ENCODE measurements at places on chromosomes 3 and 15.

- no peak for DNase-seq
Measured at GRCh38 chr15:63856711-63857460, 23.1 kb upstream of the HERC1 start.

GRCh38 chr3:113104357-113105092, 106.8 kb upstream of the BOC start:
- DNase-seq: no peak

DNA sequence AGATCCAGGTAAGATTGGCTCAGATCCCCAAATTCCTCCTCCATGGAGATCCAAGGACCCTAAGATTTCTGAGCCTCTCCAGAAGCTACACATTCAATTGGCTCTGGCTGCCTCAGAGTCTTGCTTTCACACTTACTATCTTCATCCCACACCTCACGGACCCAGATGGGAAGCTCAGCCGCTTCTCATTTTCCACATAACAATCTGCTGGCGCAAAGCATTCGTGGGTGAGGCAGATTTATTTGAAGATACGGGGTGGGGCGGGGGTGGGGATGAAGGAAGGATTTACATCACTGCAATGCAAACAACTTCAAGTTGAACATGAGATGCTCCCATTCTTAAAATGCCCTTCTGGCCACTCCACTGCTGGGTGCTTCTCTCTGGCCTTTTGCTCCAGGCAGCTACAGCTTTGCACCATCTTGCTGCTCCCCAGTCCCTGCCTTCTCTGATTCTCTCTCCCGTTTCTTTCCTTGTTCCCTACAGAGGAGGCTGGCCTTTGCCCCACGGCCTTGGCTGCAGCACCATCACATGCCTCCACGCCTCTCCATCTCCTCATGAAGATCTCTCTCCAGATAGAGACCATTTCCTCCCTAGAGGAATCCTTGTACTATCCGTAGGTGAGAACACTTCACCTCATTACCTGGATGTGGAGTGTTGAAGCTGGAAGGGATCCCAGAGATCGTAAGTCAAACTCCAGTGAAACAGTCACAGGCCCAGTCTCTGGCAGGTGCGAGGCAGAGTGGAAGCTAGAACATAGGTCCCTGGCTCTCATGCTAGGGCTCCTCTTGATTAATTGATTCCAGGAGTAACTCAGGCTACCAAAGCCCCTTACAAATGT, 175.9 kb downstream of the RPLP1 start:
- DNase-seq: no peak

- DNase-seq: no peak
Measured at GRCh38 chr3:36075491-36075890, 304.8 kb upstream of the STAC start.

DNA sequence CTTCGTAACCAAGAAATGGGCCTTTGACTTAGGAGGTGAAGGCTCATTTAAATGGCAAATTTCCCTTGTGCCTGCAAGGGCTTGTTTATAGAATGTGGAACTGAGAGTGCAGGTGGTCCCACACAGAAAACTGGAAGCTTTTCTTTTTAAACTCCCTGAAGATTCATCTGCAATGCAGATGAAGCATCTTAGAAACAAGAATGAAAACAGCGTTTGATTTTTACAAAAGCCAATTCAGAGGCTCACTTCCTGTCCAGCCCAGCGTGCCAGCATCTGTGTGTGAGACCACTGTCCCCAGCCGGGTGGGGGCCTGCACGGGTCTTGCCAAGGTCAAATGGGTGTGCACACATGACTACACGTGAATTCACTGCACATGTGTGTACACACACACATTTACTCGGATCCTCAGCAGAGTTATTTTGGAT, 94.7 kb downstream of the LINGO1 start:
- DNase-seq: no peak

- no peak for DNase-seq
Measured at GRCh38 chr15:50028326-50028725, 90.7 kb downstream of the ATP8B4 start.

DNA sequence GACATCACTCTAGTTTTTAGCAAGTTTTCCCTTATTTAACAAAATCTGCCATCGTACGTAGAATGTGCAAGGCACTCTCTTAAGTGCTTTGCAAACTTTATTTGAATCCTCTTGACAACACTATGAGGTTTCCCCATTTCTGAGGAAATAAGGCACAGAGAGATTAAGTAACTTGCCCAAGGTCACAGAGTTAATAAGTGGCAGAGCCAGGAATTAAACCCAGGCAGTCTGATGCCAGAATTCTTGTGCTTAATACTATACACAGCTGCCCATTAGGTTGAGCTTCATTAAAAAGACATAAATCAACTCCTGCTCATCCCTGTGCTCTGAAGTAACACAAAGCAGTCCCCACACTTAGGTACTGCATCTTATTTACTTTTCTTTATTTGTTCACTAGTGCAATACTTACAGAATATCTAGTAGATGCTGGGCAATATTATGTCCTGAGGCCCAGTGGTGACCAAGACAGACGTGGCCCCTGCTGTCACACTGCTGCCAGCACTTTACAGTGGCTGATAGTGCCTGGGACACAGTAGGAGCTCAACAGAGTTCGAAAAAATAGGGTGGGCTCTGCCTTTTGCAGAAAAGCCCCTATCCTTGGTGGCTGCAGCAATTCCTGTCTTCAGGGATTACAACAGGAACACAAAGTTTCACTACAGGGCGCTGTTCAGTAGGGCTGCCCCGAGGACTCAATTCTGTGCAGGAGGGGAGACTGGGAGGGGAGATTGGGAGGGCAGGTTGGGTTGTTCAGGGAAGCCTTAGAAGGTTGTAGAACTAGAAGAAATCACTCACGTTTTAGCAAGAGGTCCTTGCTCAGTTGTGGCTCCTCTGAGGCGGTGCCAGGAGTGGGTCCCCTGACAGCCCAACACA, 138.3 kb upstream of the TPM1 start:
- no peak for DNase-seq

DNA sequence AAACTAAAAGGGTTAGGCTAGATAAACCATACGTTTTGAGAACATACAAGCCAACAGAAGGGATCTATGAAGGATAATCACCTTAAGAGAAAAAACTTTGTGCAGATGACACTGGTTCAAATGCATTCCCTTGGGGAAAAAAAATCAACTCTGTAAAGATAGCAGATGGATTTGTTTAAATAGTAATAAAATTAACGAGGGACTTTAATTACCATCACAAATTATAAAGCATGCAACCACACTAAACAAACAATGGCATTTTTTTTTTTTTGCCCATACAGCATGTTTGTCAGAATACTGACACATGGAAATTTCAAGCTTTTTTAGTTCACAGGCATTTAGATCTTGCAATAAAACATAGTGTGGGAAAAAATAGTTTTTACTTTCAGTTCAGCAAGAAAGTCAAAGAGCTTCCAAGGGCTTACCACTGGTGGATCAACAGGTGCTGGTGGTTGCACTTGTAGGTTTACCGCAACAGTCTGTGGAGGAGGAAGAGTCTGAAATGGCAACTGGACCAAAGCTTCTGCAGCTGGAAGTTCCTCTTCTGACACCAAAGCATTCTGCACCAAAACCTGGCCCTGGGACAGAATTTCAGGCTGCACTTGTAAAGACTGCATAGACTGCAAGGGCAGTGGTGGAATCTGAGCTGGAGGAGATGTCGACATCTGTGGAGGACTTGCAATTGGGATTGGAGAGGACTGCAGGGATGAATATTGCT, 53.1 kb downstream of the PHC3 start:
- DNase-seq: no peak

DNA sequence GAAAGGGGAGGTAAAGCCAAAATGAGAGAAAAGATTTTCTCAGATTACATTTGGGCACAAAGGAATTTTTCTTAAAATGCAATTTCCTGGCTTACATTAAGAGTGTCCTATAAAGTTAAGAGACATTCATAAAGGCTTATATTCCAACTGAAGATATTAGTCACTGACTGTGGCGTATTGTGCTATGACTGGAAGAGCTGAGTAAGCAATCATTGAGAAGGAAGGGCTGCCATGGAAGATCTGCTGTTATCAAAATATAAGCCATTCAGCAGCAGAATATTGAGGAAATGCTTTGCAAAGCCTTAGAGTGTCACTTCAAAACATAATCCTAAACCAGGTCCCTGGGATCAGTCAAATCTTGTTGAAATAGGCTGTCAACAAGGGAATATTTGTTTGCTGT, 593.9 kb downstream of the TUSC7 start:
- peak; percentile 19 for DNase-seq

- no peak for DNase-seq
Measured at GRCh38 chr15:45637141-45637540, 2.3 kb downstream of the SQOR start.

- no peak for DNase-seq
Measured at GRCh38 chr3:167919590-167919989, 176.1 kb downstream of the GOLIM4 start.

DNA sequence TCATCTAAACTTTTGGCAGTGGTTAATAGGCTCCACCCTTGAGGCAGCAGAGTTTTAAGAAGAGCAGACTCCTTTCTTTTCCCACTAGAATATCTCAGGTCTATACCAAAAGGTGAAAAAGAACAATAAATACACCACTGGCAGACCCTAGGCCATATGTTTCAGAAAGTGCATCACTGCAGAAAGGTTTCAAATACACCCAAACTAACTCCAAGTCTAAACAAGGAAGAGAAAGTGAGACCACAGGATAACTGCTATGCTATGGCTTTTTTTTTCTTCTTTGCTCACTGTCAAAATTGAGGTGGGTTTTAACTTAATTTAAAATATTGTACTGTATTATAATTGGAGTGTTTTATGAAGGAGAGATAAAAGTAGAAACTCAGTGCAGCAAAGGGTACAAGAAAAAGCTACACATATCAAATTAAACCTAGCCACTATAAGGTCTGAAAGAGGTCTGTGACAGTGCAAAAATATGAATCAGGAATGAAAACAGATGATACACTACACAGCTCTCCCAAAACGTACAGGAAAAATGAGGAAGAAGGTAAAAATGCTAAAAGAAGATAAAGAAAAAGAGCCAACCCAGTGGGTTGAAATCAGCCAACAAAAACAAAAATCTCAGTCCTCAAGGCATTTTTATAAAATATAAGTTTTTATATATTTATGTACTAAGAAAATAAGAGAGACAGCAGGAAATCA, 8.4 kb downstream of the SNX4 start:
- DNase-seq: no peak

DNA sequence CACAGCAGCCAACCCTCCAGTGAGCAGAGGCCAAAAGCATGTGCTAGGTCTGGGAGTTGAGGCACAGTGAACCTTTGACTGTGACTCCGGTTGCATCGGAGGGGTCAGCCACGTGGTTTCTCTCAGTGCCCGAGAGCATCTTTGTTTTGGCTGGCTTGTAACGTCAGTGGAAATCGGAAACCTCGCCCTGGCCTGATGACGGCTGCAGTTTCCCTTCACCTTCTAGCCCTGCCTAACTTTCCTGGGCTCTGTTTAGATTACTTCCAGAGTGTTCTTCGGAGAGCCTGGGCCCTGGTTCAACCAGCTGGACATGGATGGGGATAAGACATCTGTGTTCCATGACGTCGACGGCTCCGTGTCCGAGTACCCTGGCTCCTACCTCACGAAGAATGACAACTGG, 56.6 kb downstream of the MESD start:
- DNase-seq: no peak

- no peak for DNase-seq
Measured at GRCh38 chr3:191873736-191874135, 412.8 kb downstream of the PYDC2 start.

Measured in RKO (cell line).